ENCODE measurements at places on chromosomes 6 and 20.

GRCh38 chr6:114195631-114196403 lies 147.0 kb downstream of the HS3ST5 start:
- no peak for DNase-seq

DNA sequence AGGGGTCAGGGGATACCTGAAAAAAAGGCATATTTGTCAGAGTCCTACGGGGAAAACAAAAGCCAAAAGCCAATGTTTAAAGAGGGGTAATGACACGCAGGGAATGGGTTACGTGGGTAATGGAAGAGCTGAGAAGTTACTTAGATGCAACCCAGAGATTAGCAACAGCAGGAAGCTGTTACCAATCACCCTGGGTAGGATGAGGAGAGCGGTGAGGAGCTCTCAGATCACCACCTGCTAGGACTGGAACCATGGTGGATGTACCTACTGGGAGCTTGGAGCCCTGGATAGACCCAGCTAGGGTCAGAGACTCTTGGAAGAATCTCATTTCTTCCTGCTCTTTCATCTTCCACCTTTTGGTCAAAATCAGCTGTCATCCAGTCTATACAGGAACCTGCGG lies 51.2 kb upstream of the RNF24 start:
- no peak for DNase-seq

- DNase-seq = no peak
Measured at GRCh38 chr6:30939473-30939872, 1.3 kb upstream of the MUCL3 start.

GRCh38 chr6:165826487-165827189 lies 163.6 kb upstream of the PDE10A start:
- DNase-seq = no peak

DNA sequence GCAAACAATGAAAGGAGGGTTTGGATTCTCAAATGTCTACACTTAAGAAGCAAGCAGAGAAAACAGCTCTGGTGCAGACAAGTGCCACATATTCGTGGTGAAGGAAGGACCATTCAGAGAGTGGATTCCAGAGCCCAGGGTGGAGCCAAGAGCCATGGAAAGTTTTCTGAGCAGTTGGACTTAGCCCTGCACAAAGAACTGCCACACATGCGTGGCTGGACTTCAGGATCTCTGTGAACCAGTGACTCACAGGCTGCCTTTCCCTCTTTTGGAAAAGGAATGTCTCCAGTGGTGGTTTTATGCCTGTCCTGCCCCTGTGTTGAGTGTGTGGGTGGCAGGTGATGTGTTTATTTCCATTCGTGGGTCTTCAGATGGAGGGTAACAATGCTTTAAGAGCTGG lies 489.5 kb downstream of the CDH26 start:
- DNase-seq = no peak

- DNase-seq = no peak
Measured at GRCh38 chr20:34887023-34887422, 10.6 kb downstream of the ACSS2 start.

DNA sequence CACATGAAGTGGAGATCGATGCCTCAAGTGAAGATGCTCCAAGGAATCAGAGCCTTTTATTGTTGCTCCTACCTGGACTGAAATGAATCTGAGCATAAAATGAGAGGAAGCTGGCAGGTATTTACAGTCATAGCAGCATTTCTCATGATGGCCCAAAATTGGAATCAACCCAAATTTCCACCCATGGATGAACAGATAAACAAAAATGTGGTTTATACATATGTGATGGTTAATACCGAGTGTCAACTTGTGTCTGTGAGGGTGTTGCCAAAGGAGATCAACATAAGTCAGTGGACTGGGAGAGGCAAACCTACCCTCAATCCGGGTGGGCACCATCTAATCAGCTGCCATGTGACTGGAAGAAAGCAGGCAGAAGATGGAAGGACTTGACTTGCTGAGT lies 178.2 kb downstream of the PTPRT start:
- DNase-seq = no peak

GRCh38 chr6:36129941-36130666 lies at the start of gene MAPK13:
MAPK13 (plus strand) TSS chr6:36130513; CDS start chr6:36130583, 70 bp downstream.
- no peak for DNase-seq

DNA sequence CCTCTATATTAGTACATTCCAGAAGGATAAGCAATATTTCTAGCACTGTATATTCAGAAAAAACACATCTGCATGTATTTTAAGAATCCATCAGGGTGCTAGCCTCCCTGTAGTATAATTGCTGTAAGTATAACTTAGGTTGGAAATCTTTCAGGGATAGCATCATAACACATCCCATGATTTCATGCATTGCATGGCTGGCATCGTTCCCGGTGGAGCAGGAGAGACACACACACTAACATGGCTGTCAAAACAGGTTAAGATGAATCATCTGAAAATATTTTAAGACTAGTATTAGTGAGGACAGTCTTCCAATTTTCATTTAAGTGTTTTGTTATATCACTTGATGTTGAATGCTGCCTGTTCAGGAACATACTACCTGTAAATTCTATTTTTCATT lies 32.1 kb upstream of the CENPW start:
- DNase-seq = no peak

- DNase-seq = no peak
Measured at GRCh38 chr6:90668141-90668540, 81.3 kb upstream of the MAP3K7 start.

DNA sequence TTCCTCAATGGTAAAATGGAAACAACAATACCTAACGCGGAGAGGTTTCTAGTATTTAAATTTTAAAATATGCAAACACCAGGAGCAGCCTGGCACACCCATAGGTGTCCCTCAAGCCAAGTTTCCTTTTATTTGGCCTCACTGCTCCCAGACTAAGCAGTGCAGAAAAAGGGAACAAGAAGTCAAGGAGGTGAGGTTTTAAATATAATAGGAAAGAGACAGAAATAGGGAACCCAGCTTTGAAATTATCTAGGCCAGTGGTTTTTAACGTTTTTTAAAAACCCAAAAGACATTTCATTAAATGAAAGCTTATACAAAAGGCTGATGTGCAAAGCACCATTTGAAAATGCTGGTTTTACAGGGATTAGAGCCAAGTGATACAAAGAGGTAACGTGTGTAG lies 109.6 kb downstream of the SLC22A3 start:
- DNase-seq = no peak

- DNase-seq = no peak
Measured at GRCh38 chr6:134630508-134631121, 312.7 kb upstream of the SGK1 start.

GRCh38 chr6:124671324-124671723 lies 290.9 kb upstream of the RNF217 start:
- DNase-seq = no peak

DNA sequence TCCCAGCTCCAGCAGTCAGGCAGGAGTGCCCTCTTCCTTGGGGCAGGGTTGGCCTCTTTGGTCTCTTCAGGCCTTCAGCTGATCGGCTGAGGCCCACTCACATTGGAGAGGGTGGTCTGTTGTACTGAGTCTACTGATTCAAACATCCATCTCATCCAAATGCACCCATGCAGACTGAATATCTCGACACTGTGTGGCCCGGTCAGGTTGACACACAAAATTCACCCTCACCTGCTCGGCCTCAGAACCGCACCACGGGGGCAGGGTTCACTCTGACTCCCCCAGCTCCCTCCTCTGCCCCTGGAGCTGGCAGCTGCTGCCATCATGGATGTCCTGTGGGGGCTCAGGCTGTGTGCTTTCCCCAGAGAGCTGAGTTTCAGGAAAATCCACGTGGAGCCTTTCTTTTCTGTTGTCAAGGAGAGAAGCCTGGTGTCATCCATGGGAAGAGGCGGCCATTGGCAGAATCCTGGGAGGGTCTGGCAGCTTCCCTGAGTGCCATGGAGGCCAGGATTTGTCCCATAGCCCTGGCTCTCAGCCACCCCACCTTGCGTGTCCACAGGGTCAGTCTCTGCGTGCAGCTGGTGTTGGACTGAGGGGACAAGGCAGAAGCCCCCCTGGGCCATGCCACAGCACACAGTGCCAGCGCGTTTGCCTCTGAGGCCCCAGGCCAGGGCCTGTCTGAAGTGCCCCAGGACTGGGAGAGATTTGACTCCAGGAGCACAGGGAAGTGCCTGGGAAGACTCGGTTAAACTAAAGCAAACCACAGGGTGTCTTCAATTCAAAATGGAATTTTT lies 114.1 kb downstream of the ERMARD start:
- no peak for DNase-seq

GRCh38 chr6:138103871-138104270 lies 3.3 kb downstream of the PERP start:
- DNase-seq = no peak

- no peak for DNase-seq
Measured at GRCh38 chr6:142833054-142833453, 111.9 kb downstream of the HIVEP2 start.

DNA sequence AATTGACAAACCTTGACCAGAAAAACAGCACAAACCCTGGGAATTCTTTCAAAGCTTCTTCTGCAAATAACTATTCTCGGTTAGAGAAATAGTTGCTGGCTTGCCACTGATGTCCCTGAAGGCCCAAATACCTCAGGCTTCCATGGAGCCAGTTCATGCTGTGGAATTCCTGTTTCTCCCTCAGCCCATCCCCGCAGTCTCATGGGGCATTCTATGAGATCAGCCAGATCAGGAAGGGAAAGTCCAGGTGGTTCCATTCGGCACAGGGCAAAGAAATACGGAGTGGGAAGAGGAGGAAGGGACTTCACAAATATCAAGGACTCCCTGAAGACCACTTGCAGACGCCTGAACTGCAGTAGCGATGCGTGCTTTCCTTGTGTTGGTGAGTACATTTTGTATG lies 63.3 kb downstream of the MYLK4 start:
- no peak for DNase-seq

- no peak for DNase-seq
Measured at GRCh38 chr6:16939839-16940238, 162.0 kb upstream of the STMND1 start.

DNA sequence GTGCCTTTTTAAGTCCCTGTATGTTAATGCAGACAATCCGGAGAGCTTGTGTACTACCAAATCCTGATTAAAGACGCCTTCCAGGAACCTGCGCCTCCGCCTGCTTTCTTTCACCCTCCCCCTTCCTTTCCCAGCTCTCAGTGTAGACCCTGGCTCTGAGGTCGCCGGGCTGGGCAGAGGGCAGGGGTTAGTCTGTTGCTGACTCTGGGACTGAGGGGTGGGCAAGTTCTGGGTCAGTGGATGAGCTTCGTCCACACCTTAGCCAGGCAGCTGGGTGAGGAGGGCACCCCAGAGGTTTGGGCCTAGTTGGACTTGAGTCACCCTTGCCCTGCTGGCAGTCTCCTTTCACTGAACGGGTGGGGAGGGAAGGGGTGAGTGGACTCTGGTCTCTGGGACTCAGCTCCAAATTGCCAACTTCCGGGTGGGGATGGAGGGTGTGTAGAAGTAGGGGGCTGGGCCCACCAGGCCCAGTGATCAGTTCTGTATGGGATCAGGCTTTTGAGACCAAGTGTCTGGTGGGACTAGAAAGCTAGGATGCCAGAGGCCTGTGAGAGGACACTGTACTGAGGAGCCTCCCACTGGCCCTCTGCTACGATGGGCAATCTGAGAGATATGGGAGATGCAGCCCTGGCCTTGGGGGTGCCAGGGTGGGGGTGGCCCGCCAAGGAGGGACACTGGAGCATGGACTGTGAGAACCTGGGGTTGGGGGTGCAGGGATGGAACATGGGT lies 21.3 kb upstream of the SLC22A7 start:
- no peak for DNase-seq

DNA sequence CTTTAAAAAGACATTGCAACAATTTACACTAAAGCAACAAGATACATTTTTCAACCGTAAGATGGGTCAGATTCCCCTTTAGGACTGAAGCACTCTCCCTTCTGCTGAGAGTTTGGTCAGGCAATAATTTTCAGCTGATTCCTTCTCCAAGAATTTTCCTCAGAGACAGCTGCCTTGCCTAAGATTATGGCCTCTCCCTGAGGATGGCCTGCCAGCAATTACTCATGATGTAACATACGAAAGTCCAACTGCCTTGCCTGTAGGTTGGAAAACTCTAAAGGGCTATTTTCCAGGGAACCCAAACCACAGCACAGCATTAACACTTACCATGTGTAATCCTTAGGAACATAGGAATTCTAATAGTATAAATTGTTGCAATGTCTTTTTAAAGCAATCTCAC lies 229.1 kb upstream of the FLRT3 start:
- no peak for DNase-seq

DNA sequence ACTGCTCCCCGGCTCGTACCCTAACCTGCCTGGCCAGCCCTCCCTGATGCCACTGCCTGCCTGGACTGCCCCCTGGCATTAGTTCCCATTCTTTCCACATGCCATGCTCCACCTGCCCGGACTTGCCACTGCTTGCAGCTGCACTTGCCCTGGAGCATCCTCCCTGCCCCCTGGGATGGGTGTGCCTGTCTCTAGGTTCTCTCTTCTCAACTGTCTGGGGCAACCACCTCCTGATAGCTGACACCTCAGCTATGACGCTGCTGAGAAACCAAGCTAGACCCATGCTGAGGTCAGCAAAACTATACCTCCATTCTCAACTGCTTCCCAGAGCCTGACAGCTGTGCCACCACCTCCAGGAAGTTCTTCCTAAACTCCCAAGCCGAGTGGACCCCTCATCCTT lies 72.1 kb downstream of the PERP start:
- DNase-seq = no peak

DNA sequence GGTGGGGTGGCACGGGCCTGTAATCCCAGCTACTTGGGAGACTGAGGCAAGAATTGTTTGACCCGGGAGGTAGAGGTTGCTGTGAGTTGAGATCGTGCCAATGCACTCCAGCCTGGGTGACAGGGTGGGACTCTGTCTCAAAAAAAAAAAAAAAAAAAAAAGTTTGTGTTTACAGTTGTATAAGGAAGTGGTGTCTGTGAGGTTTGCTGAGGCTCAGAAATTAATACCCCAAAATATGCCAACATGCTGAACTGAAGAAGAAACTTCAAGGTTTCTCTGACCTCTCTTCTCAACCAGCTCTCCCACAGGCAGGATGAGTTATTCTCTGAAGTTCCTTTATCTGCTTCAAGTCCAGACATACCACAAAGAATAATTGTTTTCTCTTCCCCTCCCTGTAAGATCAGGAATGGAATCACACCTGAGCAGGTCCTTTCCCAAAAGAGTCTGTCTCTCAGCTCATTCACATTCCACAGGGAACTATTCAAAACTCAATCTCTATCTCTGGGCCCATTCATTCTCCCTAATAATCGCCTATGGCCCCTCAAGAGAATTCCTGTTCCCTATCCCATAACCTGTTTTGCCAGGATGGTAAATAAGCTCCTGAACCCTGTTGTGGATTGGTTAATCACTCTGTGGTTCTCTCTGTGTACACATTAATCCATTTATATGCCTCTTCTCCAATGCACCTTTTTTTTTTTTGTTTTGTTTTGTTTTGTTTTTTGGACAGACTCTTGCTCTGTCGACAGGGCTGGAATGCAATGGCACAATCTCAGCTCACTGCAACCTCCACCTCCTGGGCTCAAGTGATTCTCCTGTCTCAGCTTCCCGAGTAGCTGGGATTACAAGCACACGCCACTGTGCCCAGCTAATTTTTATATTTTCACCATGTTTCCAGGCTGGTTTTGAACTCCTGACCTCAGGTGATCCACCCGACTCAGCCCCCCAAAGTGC lies 17.4 kb upstream of the KIFC1 start:
- no peak for DNase-seq
